ENCODE measurements at places on chromosomes 5 and 9. TPM values are rescaled to one million over a fixed set of nuclear protein-coding genes. Genes with fewer than 3 reads are reported as not detected.

AK8 gene
- total RNA-seq = 0.13 TPM

SNAPC4 gene
- total RNA-seq = 7.6 TPM

HAVCR2 gene
- total RNA-seq = 0.37 TPM

SELENOP gene
- total RNA-seq = 45.9 TPM

FREM1 gene
- total RNA-seq = 0.43 TPM

BHMT gene
- total RNA-seq = not detected

CNTLN gene
- 6.5 TPM for total RNA-seq

DNA sequence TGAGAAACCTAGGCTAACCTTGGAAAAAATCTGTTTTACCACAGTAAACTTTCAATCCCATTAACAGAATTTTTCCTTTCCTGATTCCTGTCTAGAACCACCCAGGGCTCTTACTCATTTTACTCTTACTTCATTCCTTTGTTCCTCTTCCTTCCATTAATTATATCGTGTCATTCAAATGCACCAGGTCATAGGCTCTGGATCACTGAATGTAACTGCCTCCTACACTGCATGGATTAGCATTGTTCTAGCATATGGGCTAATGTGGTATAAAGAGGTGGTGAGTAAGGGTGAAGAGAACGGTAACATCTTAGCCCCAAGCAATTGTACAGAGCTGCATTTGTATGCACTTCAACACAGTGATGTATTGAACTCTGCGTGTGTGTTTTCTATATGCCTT is 49.5 kb upstream of the SPINK5 start:
- no peak for DNase-seq

GRCh38 chr9:134236001-134236421 is 71.6 kb upstream of the RNU6ATAC start:
- peak; percentile 46 for DNase-seq

DNA sequence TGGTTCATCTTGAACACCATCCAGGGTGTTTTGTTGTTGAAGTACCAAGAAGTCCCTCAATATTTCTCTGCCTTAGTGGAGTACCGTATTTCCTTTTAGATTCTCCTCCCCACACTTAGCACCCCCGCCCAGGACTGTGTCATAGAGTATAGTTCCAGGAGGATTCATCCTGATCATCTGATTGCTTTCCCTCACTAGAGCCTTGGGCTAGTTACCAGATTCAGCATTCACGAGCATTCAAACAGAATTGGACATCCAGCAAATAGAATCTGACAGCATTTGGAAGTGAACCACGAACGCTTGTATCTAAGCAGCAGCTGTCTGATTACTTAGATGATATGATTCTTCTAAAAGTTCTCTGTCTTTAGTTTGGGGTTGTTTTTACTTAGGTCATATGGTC is 248.1 kb upstream of the TAS2R1 start:
- DNase-seq = no peak

- DNase-seq = peak; percentile 1
Observed at GRCh38 chr5:2018390-2018724, 135.6 kb upstream of the IRX4 start.

- no peak for DNase-seq
Observed at GRCh38 chr9:35510383-35510753, 20.5 kb downstream of the RUSC2 start.

GRCh38 chr9:132090771-132091170 is 11.1 kb upstream of the MED27 start:
- DNase-seq = no peak
